Globus pallidus (tissue), 1 donor: ENCODE measurements at places on chromosomes 13 and 19.

- DNase-seq, result peak; percentile 1
These were observed 1187.0 kb upstream of the SLC10A2 start for GRCh38 chr13:104253063-104253680.

DNA sequence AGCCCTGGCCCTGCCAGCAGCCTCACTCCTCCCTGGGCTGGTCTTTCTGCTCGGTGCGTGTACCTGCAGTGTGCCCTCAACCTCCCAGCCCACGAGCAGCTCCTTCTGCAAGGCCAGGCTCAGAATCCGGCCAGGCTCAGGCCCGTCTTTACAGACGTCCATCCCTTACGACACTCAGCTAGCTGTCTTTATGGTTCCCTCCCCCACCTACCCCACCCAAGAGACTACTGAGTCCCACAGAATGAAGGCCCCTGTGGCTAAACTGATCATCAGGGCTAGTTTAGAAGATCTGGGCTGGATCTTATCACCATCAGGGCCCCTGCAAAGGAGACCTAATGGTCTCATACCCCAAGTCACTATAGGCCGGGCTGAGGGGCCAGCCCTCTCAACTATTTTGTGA, 10.7 kb downstream of the TMEM150B start:
- no peak for DNase-seq

DNA sequence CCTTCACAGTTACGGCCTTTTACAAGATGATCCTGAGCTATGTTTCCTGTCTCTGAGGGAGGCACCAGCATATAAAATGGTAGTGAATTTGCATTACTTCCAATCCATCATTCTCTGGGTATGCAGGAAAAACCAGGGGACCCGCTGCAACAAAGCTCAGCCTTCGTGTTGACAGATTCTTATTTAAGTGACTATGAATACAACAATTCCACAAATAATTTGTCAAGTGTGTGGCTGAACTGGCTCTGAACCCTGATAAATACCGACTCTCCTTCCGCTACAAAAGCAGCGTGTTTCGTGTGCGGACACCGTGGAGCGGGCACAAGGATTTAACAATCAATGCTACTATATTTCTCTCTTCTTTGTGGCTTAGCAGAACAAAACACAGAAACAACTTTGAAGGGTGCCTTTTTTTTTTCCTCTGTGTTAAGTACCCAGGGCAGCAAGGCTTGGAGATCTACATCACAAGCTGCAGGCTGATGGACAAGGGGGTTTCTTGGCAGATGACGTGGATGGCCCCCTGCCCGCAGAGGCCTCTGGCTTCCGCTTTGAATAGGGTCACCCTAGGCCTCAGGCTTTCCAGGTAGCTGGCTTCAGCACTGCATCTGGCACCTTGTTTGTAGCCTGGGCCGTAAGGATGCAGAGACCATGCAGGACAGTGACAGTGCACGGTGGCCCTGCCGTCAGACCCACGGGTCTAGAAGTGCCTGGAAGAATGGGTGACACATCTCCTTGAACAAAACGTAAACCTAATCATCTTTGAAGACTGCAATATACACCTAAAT, 280.5 kb upstream of the TSHZ3 start:
- DNase-seq, result no peak

DNA sequence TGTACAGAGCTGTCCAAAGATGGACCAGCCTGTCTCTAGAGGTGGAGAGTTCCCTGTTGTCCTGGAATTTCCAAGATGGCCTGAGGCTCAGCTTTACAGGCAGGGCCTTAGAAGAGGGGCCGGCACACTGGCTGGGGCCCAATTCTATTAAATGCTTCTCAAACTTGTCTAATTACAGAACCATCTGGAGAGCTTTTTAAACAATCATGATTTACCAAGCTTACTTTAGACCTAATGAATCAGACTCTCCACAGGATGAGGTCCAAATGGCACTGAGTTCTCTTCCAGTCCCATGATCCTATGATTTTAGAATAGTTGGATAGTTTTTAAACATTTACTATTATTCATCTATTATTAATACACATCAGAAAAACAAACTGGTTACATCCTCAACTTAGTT, 123.5 kb downstream of the DNAJC3 start:
- DNase-seq, result no peak

- no peak for DNase-seq
These were observed 14.9 kb downstream of the MRPS31 start for GRCh38 chr13:40756042-40756441.
